Activated T-helper 17 cell treated with anti-CD3 and anti-CD28 coated beads, Interleukin-2, amount 50 U/mL, for 72 hours (primary cell): ENCODE measurements at places on chromosomes 12 and 14. TPM values are rescaled to one million over a fixed set of nuclear protein-coding genes. Genes with fewer than 3 reads are reported as not detected.

CDH24 gene
- total RNA-seq = 0.48 TPM

GRCh38 chr12:32249777-32250176 is 143.1 kb downstream of the BICD1 start:
- no peak for ATAC-seq

DNA sequence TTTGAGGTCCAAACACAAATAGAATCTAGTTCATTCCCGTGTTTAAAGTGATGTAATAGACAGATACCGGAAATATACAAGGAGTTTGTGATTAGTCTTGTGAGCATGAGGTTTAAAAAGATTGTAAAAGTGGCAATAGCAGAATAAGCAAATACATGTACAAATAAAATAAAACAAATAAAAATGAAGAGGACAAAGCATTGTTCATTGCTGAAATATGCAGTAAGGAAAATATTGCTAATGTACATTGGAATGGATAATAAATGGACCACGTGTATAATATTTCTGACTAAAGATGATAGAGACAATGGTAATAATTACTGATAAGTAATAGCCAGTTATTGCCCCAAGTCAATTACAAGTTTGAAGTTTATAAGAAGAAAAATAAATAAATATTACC is 75.6 kb upstream of the RTL1 start:
- ATAC-seq = no peak

DNA sequence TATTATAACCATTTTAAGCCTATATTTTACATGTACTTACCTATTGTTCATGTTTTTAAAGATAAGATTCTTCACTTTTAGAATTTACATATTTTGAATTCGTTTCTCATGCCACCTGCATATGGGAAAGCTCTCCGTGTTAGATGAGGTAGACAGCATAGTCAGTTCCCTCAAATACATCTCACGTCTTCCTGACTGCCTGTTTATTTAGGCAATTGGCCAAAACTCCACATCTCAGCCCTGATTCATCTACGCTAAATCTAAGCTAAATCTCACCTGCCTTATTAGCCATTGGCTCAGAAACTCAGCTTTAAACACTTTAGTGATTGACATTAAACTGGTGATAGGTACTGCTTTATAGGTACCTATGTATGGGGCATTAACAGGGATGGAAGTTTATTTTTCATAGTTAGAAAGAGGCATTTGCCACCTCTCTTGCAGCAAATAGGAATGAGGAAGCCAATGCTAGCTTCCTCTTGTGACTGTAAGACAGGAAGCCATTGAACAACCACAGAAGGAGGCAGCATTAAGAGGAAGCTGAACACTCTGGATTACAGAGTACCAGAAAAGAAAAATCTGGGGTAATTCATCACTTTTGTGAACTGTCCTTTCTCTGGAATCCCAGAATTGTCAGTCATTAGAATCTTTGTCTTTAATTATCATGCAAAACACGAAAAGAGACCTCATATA is 111.9 kb downstream of the LRFN5 start:
- no peak for ATAC-seq

DNA sequence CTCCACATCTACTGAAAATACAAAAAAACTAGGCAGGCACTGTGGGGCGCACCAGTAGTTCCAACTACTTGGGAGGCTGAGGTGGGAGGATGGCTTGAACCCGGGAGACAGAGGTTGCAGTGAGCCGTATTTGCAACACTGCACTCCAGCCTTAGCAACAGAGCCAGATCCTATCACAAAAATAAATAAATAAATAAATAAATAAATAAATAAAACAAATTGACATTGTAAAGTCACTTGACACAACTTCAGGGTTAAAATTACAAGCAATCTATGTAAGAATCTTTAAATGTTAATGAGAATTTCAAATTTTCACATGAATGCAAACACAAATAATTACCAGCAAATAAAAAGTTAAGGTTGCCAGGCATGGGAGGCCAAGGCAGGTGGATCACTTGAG is 11.1 kb downstream of the ATXN2 start:
- no peak for ATAC-seq

GRCh38 chr12:15757553-15758255 is 31.5 kb downstream of the EPS8 start:
- peak; percentile 79 for ATAC-seq
